Stimulated activated CD8-positive, alpha-beta memory T cell treated with anti-CD3 and anti-CD28 coated beads, Interleukin-4, amount 100 ng/mL, for 24 hours (primary cell): ENCODE measurements at places on chromosomes 3 and 15.
A peak's percentile ranks its signal among the peaks of the same experiment; 100 is the strongest.

DNA sequence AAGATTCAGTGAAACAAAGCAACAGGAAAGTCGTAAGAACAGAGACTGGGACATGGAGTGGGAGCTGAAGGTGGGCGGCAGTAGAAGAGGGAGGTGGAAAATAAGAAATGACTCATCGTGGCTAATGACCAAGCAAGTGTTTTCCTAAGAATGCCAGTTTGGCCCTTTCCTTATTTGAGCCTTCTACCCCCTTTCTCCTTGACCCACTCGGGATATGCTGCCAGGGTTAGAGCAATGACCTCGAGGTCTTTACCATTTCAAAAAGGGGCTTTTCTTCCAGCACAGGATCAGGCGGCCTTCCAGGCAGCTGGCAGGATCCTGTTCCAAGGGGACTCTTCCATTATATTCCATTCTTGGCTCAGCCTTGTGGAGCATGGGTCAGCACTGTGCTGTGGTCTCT lies 241.1 kb downstream of the RYR3 start:
- DNase-seq, result no peak

GRCh38 chr15:98150084-98150483 lies 189.6 kb downstream of the ARRDC4 start:
- no peak for DNase-seq

DNA sequence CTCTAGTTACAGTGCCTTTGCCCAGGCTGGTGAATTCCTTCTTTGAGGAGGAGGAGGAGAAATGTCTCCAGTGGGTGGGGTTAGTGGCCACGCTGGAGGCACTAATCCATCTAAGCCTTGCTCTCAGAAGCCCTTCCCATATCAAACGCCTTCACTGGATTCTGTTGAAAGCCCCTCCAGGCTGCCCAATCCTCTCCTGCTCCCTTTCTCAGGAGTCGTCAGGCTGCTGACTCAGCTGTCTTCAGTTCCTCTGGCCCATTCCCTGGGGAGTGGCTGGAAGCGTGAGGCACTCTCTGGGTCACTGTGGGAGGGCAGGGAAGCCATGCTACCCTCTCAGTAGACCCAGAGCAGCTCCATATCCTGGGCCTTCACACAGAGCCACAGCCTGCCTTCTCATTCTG lies 2.7 kb downstream of the AP2M1 start:
- DNase-seq, result no peak

DNA sequence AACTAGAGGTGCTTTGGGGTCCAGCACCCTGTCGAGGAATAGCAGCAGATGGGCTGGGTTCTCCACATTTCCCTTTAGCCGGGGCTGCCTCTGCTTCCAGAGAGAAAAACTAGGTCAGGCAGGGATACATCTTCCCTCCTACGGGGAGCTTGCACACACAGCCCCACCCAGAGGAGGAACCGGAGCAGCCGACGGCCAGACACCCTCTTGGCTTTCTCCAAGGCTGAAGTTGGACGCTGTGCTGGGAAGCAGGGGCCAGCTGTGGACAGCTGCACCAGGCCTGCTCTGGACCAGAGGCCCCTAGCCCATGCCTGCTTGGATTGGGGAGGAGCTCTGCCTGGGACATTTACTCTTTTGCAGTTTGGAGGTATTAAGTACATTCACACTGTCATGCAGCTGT lies 44.7 kb upstream of the NR2C2 start:
- no peak for DNase-seq

- no peak for DNase-seq
Measured at GRCh38 chr3:159322322-159322939, 520.6 kb downstream of the MFSD1 start.

- peak; percentile 15 for DNase-seq
Measured at GRCh38 chr3:69250014-69250413, 127.6 kb upstream of the LMOD3 start.

GRCh38 chr15:101458908-101459578 lies 30.5 kb downstream of the PCSK6 start:
- DNase-seq, result no peak

- DNase-seq, result no peak
Measured at GRCh38 chr3:81871358-81872155, 110.1 kb upstream of the GBE1 start.

GRCh38 chr3:177676148-177676547 lies 478.9 kb upstream of the TBL1XR1 start:
- no peak for DNase-seq

DNA sequence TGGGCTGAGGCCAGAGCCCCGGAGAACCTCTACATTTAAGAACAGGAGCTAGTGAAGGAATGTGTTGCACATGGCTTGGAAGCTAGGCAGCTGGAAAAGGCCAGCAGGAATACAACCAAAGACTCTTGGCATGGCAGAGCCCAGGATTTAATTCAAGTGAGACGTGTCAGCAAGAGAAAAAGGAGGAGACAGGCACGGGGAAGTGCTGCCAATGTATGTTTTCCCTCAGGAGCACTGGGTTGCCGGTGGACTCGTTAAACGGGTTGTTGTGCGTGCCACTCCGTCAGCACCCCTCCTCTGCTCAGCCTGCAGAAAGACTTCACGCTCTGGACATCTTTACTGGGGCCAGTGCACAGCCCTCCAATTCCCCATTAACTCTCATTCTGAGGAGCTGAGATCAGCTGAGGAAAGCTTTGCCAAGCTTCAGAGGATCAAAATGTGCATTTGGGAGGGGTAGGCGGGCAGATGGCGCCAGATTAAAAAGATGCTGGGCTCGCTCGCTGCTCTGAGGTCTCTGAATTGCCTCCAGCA lies 103.7 kb downstream of the PDZRN3 start:
- no peak for DNase-seq

- no peak for DNase-seq
Measured at GRCh38 chr15:58163985-58164384, 25.8 kb downstream of the AQP9 start.

GRCh38 chr3:16386561-16386960 lies 121.5 kb downstream of the OXNAD1 start:
- DNase-seq, result no peak

DNA sequence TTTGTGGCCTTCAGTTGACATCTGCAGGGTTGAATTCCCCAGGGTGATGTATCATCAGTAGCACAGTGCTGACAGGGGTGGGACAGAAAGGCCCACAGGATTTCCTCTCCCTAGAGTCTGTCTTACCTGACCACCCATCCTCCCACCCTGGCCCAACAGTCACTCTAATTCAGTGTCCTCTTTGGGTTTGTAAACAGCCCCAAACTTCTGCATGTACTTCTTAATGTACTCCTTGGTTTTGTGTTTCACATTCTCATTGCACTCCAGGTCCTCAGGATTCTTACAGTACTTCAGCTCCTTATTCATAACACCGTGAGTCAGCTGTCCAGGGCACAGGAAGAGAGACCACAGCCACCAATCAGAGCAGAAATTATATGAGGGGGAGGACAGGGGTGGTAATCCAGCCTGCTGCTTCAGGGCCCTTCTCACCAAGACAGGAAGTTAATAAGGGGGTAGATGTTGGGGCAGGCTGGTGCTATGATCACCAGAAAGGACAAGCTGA lies 37.5 kb downstream of the NBEAL2 start:
- DNase-seq, result peak; percentile 24

DNA sequence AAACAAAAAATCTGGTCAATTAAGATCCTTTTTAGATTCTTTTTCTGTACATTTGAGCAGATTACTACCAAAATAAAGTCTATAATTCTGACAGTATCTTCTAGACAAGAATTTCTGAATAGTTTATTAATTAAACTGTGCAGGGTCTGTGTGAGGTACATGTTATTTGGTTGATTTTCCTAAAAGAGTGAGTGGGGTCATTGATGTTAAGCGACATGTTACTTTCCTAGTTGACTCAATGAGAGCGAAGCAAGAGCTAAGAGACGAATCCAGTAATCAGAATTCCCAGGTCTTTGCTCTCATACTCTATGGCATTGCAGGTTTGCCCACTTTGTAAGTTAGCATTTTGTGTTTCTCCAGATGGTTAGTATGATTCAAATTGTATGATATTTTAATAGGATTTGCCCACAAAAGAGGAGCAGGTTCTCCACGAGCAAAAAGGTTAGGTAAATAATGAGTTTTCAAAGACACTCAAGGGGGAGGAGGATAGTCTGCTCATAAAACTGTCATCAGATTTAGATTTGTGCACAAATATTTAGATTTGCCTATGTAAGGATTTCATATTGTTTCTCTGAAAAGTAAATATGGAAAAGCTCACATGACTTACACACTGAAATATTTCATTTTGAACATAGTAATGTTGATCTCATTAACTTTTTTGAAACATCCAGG lies 217.2 kb upstream of the CGNL1 start:
- DNase-seq, result no peak

DNA sequence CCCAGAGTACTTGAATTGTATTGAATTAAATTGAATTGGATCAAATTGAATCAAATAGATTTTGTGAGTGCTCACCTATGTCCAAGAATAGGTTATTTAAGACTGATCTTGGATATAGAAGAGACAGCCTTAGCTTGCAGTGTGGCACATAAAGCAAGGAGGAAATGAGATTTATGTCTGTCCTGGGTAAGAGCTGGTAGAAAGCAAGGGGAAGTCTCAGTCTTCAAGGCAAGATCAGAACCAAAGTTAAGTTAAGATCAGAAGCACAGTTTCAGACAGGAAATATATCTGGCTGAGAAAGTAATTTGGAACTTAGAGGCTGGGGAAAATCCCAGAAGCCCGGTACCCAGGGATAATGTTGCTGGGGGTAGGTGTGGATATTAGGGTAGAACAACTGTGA lies 244.4 kb upstream of the ARPP21 start:
- DNase-seq, result no peak

- no peak for DNase-seq
Measured at GRCh38 chr3:111314181-111314873, 227.7 kb upstream of the CD96 start.

DNA sequence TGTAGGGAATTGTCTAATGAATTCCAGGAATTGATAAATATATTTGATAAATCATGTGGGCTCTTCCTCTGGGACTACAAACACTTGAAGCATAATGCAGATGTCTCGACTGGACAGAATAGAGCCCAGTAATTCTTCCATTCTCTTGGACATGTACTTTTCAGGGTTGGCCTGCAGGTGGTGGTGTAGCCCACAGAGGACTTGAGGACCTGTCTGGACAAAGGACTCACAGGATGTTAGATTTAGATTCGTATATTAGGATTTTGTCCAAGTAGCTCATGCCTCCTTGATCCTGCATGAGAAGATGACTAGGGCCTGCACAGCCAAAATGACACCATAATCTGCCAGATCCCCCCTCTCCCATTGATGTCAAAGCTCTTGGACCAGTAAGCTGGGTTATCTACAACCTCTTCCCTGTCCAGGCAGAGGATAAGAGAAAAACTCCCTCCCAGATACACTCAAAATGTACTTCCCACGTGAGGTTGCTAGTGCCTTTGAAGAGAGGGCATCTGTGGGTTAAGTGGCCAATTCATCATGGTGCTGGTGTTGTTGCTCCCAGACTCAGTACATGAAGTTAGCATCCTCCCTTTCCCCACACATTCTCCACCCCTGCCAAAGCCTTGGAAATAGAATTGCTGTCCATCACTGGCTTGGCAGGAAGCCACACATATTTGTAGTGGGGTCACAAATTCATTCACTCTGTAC lies 88.6 kb upstream of the ZNF280D start:
- DNase-seq, result peak; percentile 26

- DNase-seq, result no peak
Measured at GRCh38 chr3:67995206-67995605, 340.8 kb upstream of the SUCLG2 start.

- DNase-seq, result no peak
Measured at GRCh38 chr15:88882785-88883184, 12.6 kb downstream of the HAPLN3 start.

DNA sequence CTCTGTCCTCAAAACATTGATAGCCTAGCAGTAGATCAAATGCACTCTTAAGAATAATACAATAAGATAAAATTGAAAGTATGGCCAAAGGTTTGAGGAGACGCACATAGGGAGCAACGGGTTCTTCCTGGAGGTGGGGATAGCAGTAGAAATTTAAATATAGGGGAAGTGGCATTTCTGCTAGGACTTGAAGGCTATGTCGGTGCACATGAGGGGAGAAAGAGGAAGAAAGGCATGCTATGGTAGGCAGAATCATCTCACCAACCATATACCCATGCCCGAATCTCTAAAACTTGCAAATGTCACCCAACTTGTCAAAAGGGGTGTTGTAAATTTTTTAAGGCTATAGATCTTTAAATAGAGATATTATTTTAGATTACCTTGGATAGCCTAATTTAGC lies 735.1 kb upstream of the LMCD1 start:
- no peak for DNase-seq

DNA sequence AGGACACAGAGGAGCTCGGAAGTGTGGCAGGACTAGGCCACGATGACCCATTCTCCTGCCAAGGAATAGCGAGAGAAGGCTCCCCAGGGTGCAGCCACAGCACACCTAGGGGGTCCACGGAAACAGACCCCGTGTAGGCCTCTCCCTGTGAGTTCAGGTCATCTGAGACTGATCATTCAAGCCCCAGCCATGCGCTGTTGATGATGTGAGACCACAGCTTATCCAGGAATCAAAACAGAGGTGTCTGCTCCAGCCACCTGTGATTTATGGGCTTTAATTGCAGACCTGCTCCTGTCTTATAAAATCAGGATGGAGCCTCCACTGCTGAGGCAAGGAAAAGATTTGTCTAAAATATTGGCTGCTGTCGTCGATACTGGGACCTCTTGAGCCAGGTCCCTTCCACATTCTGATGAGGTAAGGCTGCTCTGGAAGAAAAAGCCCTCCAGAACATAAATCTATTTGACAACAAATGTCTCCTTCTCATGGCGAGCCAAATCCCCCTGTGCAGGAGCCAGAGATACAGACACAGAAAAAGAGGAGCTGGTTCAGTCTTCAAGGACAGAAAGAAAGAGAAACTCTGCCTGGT lies 186.7 kb downstream of the TJP1 start:
- no peak for DNase-seq

DNA sequence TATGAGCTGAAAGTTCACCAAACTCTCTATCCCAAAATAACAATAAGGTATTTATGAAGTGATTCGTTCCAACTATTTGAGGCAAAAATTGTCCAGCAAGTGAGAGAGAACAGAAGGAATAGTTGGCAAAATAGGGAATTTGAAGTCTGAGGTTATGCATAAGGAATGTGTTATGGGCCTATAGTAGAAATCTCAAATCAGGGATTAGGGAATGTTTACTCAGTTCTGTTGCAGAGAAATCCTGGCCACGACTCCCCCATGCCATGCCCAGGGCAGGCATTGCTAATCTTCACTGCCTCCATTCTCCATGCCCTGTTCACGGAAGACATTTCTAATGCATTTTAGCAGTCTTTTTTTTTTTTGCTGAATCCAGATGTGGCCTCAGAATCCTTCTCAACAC lies 58.6 kb downstream of the FLNB start:
- DNase-seq, result no peak

- DNase-seq, result no peak
Measured at GRCh38 chr3:47370887-47371697, 9.7 kb upstream of the PTPN23 start.

- DNase-seq, result no peak
Measured at GRCh38 chr3:150582620-150583019, 20.5 kb upstream of the SELENOT start.
